Natural killer cell (primary cell): ENCODE measurements at places on chromosomes 2 and 18. TPM values are rescaled to one million over a fixed set of nuclear protein-coding genes. Genes with fewer than 3 reads are reported as not detected.

GRCh38 chr2:103169861-103170260 lies 408.0 kb downstream of the TMEM182 start:
- H3K4me3 ChIP-seq, result no peak overlapping the region
- no peaks in the 10 kb centered on the region for H3K27me3 ChIP-seq
- no peak for DNase-seq
- no peak overlapping the region for H3K27ac ChIP-seq
- H3K36me3 ChIP-seq, result no peaks in the 10 kb centered on the region
- no peaks in the 10 kb centered on the region for H3K4me1 ChIP-seq

GRCh38 chr2:218252509-218253231 lies 8.1 kb upstream of the GPBAR1 start:
- peaks cover 15% of the 10 kb centered on the region for H3K4me1 ChIP-seq
- no peaks in the 10 kb centered on the region for H3K27me3 ChIP-seq

Gene DTNA
- total RNA-seq, result not detected

DNA sequence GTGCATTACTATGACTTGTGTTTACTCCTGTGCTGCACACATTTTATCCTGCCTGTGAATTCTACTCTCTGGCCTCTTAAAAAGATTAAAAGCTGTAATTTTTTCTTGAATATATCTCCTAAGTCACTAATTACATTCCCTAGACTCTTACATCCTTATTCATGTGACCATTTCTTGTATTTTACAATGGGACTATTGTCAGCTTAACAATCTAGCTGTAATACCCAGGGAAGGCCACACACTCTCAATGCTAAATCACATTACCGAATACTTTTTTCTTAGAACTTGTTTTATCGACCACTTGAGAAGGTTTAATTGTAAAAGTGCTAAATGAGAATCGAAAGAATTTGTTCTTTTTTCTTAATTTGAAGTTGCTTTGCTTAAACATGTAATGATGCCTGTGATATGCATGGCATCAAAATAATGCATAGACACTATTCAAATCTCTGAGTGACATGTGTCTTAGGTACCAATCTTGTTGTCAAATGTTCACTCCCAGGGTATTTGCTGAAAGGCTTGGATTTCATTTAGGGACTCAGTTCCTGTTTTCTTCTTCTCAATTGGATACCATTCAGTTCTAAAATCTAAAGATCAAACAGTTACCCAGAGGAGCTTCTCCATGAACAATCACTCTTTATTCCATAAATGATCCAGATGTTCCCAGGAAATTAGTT lies 498.5 kb downstream of the DPP10 start:
- H3K27ac ChIP-seq, result no peak overlapping the region
- H3K4me3 ChIP-seq, result no peak overlapping the region
- DNase-seq, result no peak
- H3K4me1 ChIP-seq, result no peaks in the 10 kb centered on the region
- no peaks in the 10 kb centered on the region for H3K36me3 ChIP-seq

GRCh38 chr2:186995092-186995491 lies 146.1 kb upstream of the ZSWIM2 start:
- H3K27ac ChIP-seq, result no peak overlapping the region
- no peak for DNase-seq
- H3K4me3 ChIP-seq, result no peak overlapping the region
- no peaks in the 10 kb centered on the region for H3K4me1 ChIP-seq
- H3K27me3 ChIP-seq, result no peaks in the 10 kb centered on the region

Gene SLC23A3
- 0.48 TPM for total RNA-seq

Gene CNTNAP5
- not detected for total RNA-seq

DNA sequence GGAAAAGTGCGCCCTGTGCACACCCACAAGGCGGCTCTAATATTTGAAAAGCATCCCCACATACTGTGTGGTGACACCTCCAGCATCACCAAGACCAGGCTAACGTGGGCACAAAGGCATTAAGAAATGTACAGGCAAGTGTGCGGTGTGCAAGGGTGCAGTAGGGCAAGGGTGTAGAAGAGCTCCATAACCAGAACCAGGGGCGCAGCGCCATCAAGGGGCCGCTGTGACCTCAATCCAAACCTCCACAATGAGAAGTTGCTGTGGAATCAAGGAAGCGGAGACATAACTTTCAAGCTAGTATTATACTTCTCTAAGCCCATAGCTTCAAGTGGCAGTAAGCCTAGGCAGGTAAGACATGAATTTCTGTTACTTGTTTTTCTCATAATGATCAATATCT lies 13.0 kb downstream of the L3MBTL4 start:
- H3K36me3 ChIP-seq, result no peaks in the 10 kb centered on the region
- peaks cover 3% of the 10 kb centered on the region for H3K4me1 ChIP-seq
- H3K27ac ChIP-seq, result no peak overlapping the region

DNA sequence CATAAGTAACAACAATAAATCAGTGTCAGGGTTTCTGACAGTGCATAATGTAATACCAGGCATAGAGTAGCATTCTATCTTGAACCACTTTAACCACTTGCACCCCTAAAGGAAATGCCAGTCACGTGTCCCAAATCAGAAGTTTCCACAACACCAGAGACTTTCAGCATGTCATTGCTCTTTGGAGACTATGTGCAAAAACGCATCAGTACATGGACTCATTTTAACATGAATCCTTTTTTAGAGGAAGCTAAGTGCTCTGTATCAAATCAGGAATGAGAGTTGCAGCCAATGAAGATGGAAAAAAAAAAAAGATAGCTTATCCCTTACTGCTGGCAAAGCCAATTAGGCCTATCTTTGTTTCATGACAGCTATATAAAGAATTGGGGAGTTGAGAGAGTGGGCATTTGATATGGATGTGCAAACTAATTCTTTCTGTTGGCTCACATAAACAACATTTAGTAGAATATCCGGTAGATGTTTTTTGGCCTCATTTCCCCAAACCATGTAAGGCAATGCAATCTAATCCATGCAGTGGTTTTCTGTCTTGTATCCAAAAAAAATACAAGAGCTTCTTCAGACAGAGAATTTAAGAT lies 353.1 kb downstream of the IRS1 start:
- DNase-seq, result no peak
- no peaks in the 10 kb centered on the region for H3K36me3 ChIP-seq
- no peaks in the 10 kb centered on the region for H3K4me1 ChIP-seq
- no peak overlapping the region for H3K27ac ChIP-seq
- H3K4me3 ChIP-seq, result no peak overlapping the region

Gene STARD6
- total RNA-seq, result not detected

Gene MOCOS
- 0.24 TPM for total RNA-seq

Gene TRIM43B
- not detected for total RNA-seq
